ENCODE measurements at places on chromosomes 12 and 14.

DNA sequence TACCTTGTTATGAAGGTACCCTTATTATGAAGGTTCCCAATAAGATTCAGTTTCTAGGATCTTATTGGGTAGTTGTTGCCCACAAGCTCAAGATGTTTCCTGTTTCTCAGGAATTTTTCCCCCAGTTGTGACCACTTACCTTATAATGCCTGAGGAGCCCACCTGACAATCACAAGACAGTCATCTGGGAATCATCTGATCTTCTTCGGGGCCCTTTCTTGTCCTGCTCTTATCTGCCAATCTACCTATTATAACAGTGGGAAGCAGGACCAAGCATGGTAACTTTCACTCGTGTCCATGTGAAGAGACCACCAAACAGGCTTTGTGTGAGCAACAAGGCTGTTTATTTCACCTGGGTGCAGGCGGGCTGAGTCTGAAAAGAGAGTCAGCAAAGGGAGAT lies 825.5 kb downstream of the BCL11B start:
- no peak for DNase-seq

DNA sequence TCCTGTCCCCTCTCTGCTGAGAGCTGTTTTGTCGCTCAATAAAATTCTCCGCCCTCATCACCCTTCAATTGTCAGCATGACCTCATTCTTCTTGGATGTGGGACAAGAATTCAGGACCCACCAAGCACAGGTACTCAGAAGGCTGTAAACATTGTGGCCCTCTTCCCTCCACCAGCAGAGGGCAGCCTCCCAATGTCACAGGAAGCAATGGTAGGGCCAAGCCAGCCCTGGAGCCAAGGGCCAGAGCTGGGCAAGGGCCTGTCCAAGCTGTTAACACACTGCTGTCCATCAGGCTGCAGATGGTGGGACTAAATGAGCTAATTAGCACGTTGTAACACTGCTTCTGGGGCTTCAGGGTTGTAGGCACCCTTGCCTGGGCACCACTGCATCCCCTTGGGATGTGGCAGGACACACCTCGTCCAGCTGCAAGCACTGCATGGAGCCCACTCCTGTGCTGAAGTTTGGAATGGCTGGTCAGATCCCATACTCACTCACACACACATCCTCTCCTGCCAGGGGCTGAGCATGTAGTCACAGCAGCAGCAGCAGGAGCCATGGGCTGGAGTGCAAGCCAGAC lies 62.7 kb upstream of the HECTD1 start:
- no peak for DNase-seq

DNA sequence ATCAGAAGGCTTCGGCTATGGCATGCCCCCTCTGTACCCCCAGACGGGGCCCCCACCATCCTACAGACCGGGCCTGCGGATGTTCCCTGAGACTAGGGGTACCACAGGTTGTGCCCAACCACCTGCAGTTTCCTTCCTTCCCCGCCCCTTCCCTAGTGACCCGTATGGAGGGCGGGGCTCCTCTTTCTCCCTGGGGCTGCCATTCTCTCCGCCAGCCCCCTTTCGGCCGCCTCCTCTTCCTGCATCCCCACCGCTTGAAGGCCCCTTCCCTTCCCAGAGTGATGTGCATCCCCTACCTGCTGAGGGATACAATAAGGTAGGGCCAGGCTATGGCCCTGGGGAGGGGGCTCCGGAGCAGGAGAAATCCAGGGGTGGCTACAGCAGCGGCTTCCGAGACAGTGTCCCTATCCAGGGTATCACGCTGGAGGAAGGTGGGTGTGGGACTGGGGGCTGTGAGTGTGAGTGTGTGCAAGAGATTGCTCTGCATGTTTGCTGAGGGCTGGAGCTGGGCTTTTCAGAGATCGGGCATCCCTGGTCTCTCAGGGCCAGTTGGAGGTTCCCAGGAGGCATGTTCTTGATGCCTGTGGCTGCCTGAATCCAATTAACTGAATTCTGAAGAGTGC lies 8.6 kb downstream of the NFATC4 start:
- no peak for DNase-seq

DNA sequence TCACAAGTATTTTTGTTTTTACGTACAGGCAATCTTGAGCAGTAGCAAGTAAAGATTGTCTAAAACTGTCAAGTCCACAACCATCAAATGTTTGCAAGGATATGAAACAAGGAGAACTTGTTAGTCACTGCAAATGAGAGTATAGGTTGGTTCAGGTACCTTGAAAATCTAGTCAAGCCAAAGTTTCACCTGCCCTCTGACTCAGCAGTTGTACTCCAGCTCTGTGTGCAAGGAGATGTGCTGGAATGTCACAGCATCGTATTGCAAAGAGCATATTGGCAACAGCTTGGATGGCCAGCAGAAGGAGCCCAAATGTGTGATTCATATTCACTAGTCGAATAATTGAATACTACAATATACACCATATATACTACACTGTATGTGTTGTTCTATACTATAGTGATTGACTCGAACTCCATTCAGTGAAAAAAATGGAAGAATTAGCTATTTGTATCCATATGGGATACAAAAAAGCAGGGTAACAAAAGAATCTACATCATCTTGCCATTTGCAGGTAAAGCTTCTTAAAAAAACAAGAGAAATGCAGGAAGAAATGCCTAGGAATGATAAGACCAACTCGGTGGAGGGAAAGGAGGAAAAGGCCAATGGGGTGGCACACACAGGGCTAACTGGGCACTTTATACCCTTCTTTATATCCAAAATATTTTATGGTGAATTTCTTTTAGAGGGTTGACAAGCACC lies 44.0 kb downstream of the EID3 start:
- no peak for DNase-seq

DNA sequence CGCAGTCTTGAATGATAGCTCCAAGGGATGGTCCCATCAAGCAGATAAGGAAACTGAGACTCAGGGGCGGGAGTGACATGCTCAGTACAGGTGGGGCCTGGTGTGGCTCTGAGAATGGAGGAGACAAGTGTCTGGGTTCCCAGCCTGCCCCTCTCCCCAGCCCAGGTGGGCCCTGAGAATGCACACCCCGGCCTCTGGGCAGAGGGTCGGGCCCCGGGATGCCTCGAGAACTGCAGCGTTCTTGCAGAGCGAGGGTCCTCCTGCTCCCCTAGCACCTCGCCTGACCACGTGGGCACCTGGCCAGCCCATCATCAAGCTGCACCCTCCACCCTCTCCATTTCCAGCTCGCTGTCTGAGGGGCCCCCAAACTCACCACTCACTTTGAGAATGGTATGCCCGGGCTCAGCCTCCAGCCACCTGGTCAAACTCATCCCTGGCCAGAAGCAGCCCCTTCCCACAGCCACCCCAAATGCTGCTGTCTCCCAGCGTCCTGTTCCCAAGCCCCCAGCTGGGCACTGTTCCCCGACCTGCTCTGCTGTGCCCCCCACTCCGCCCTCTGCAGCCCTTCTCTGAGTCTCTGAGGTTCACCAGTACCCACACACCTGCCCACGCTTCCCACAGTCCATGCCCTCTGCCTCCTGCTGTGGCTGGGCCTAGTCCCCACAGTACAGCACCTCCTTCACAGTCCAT lies 44.3 kb downstream of the CYP46A1 start:
- DNase-seq = peak; percentile 43

DNA sequence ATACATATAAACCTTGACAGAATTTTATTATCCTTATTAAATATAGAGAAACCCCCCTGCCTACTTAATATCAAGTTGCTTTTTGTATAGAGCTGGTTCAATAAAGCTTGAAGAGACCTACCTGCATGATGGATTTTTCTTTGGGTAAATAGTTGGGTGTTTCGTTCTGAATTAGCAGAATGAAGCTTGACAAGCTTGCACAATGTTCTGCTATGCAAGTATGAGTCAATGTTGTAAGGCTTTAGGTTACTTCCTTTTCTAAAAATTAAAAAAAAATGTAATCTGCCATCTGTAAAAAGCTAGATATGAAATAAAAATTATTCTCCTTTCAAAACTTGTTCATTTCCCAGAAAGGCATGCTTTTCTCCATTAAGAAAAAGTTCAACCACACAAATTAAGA lies 1662.6 kb upstream of the SEL1L start:
- no peak for DNase-seq

- DNase-seq = no peak
These were observed 60.1 kb downstream of the SUSD6 start for GRCh38 chr14:69671365-69672030.

DNA sequence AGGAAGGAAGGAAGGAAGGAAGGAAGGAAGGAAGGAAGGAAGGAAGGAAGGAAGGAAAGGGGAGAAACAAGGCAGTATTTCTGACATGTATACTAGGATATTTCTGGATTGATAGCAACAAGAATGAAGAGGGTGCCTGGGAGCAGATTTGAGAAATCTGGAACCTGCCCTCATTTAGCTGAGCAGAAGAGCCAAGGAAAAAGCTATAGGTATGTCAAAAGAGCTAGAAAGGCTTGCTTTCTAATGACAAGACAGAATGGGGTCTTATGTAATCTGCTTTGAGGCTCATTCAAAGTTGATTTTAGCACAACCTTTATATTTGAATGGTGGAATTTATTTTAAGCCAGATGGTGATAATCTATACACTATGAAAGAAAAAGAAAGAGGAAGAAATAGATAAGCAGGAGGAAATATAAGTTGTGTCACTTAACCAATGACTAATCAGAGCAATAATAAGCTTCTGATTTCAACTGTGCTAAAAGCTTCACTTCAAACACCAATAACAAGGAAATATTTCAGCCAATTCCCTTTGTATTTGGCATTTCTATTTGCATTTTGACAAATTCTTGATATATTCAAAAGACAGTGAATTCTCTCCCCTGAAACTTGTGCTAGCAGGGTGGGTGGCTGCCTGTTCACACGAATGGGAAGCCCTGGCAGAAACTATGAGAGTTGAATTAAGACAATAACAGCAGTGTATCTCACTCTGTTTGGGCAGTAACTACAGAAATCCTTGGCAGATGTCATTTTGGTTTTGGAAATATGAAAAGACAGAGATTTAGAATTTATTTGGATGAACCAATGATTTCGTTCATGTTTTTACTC lies 76.3 kb upstream of the FLRT2 start:
- no peak for DNase-seq

GRCh38 chr14:77319422-77319821 lies 1.3 kb downstream of the POMT2 start:
- no peak for DNase-seq

DNA sequence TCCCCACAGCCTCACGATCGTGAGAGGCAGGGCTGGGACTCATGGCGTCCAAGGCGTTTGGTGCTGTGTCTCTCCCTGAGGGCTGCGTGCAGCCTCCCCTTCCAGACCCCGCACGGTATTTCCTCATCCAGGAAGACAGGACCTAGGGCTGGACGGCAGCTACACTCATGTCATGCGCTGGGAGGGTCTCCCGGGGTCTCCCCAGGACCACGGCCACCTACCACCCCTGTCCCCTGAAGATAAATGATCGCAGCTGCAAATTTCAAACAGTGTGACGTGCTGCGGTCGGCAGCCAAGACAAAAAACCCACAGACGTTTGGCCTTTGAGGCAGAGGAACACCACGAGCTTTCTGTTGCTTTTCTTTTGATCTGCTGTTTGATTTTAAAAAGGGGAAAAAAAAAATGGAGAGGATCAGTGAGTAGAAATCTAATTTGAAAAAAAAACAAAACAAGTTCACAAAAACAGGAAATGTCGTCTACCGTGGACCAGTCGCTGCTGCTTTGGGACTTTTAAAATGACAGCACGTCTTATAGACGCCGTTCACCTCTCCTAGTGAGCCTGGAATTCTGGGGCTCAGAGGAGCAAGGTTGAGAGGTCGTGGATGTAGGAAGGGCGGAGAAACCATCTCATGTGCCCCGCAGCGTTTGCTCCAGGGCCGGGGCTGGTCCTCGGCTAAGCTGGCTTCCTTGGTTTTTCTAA lies 237.6 kb downstream of the SLC41A2 start:
- DNase-seq = no peak

DNA sequence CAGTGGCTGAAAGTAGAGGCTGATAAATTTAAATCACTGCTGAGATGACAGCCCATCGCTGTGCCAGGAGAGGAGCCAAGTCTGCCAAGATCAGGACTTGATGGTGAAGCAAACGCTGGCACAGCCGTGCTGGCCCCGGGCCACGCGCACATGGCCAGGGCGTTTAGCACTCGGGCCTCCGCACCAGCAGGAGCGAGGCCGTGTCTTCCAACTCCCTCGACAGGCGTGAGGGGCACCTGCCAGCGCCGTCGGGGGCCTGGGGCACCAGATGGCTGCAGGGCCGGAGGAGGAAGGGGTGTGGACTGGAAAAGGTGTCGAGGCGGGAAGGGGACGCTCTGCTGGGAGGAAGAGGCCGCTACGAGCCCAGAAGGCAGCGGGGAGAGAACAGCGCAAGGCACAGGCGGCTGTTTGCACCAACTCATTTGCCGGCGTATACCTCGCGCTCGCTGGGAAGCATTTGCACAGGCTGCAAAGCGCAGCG lies 29.5 kb downstream of the RIMBP2 start:
- DNase-seq = no peak

GRCh38 chr14:86790408-86791364 lies 1202.3 kb downstream of the GALC start:
- no peak for DNase-seq

DNA sequence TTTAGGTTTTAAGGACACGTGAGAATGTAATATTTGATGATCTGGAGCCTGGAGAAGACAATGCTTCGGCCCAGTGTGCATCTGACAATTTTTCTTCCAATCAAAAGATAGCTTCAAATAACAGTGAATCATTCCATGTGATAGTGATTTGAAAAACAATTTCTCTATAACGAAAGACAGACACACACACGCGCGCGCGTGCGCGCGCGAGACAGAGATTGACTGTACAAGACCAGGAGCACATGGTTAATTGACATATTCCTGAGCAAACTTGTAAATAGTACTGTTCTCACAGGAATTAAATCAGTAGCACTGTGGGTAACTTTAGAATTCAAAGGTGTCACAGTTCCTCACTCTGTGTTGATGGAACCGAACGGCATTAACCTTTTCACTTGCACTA lies 287.5 kb upstream of the LMO3 start:
- no peak for DNase-seq

GRCh38 chr14:70655110-70655826 lies 13.6 kb downstream of the TTC9 start:
- no peak for DNase-seq

DNA sequence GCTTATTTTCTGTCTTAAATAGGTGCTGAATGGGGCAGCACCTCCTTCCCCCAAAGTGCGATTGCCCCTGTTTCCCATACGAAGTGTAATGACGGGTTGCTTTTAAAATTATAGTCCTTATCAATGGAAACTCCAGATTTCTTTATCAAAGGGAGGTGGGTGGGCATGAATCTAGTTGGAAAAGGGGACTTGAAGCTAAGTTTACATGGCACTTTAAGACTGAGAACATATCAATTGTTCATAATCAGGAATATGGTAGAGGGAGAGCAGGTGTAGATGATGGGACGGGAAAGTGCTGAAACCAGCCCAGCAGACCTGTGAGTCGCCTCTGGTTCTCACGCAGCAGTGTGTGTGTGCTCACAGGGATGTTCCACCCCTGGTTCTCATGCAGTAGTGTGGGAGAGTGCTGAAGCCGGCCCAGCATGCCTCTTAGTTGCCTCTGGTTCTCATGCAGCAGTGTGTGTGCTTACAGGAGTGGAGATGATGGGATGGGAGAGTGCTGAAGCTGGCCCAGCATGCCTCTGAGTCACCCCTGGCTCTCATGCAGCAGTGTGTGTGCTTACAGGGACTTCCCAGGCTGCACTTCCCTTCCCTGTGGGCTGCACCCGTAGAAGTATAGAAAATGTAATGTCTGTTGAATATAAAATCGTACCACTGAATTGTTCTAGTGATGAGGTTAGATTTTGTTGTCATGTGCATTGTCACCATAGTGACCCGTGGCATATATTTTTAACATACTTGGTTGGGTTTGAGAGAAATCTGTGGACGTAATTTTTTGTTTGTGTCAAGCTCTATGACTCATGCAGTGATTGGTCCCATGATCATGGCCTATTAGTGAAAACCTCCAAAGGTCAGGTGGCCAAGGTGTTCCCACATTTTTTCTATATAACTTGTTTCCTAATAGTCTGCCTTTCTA lies 51.6 kb downstream of the GPATCH2L start:
- DNase-seq = no peak

- DNase-seq = no peak
These were observed 159.9 kb downstream of the DUSP6 start for GRCh38 chr12:89192429-89192828.

Measured in breast epithelium (tissue), 4 donors.